Breast epithelium (tissue), 4 donors: ENCODE measurements at places on chromosomes 4 and X. TPM values are rescaled to one million over a fixed set of nuclear protein-coding genes. Genes with fewer than 3 reads are reported as not detected.
A peak's percentile ranks its signal among the peaks of the same experiment; 100 is the strongest.

DNA sequence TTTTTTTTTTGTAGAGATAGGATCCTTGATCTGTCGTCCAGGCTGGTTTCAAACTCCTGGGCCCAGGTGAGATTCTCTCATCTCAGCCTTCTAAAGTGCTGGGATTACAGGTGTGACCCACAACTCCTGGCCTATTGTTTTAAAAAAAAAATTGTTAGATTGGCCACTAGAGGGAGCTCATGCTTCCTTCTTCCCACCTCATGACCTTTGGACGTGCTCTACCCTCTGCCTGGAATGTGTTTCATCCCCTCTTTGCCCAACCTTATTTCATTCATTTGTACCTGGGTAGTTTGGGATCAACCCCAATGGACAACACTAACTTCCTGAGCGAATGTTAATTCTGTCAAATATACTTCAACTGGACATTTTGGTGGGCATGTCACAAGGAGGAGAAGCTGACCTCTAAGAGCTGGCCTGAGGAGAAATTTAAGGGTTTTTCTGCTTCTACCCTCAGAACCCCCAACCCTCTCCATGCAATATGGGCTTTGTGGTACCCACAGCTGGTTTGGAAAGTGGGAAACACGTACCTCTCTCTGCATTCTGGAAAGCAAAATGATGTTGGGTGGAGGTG lies 6.4 kb downstream of the PPEF2 start:
- no peaks in the 10 kb centered on the region for H3K4me1 ChIP-seq
- H3K27me3 ChIP-seq: no peaks in the 10 kb centered on the region
- no peak overlapping the region for H3K4me3 ChIP-seq
- DNase-seq: no peak
- H3K36me3 ChIP-seq: no peaks in the 10 kb centered on the region

GRCh38 chr4:148951346-148951745 lies 509.1 kb upstream of the NR3C2 start:
- DNase-seq: no peak
- H3K36me3 ChIP-seq: no peaks in the 10 kb centered on the region
- H3K4me1 ChIP-seq: no peaks in the 10 kb centered on the region
- H3K4me3 ChIP-seq: no peak overlapping the region
- H3K27ac ChIP-seq: no peak overlapping the region

TCEAL3 gene
- total RNA-seq: 41.6 TPM

DNA sequence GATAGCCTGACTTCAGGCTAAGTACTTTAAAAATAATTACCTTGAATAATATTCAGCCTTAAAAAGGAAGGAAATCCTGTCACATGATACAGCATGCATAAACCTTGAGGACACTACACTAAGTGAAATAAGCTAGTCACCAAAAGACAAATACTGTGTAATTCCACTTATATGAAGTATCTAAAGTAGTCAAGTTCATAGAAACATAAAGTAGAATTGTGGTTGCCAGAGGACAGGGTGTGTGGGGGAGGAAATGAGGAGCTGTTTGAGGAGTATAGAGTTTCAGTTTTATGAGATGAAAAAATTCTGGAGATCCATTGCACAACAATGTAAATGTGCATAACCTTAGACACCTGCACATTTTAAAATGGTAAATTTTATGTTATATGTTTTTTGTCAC lies 5.6 kb upstream of the STPG2 start:
- H3K4me1 ChIP-seq: no peaks in the 10 kb centered on the region
- H3K4me3 ChIP-seq: no peak overlapping the region
- H3K36me3 ChIP-seq: no peaks in the 10 kb centered on the region

ARMCX1 gene
- 36.9 TPM for total RNA-seq

- DNase-seq: no peak
- peak overlapping the region; percentile 53 for H3K4me3 ChIP-seq
- H3K27me3 ChIP-seq: peaks cover 40% of the 10 kb centered on the region
- H3K36me3 ChIP-seq: no peaks in the 10 kb centered on the region
Measured at GRCh38 chrX:132488180-132488705, 595 bp downstream of the MBNL3 start.

GRCh38 chr4:176927664-176928063 lies 134.9 kb upstream of the VEGFC start:
- no peaks in the 10 kb centered on the region for H3K36me3 ChIP-seq
- H3K27ac ChIP-seq: no peak overlapping the region
- no peak for DNase-seq
- no peaks in the 10 kb centered on the region for H3K4me1 ChIP-seq
- no peak overlapping the region for H3K4me3 ChIP-seq

DNA sequence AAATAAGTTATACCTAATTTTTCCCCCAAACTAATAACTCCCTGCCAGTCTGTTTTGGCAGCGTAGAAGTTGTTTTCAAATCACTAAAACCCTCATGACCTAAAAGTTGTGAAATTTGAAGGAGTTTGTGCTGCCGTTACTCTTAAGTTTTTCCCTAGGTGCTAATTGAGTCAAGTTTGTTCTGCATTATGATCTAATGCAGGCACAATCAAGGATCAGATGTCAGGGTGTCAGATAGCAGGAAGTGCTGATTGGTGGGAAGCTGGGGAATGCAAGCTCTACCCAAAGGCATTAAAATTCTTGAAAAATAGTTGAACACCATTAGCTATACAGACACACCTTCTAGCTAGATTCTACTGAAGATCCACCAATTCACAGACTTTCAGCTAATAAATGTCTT lies 51.9 kb downstream of the ARX start:
- DNase-seq: no peak
- no peak overlapping the region for H3K27ac ChIP-seq
- H3K4me3 ChIP-seq: no peak overlapping the region
- H3K27me3 ChIP-seq: no peaks in the 10 kb centered on the region

GRCh38 chr4:25103418-25103817 lies 56.8 kb downstream of the SEPSECS start:
- H3K27ac ChIP-seq: no peak overlapping the region

DNA sequence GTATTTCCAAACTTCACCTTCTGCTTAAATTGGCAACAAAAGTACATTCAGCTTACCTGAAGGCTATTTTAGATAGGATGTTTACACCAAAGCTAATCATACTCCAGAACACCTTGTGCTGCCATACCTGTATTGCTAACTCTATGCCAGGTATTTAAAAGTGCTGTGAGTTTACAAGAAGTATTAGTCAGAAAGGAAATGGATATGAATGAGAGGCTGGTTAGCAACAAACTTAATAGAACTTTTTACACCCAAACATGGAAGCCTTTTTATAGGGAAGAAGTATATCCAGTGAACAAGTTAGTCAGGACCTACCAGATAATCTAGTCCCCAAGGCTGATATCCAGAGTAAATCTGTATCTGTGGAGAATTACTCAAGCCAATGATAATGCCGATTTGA lies 131.2 kb upstream of the SPRY1 start:
- no peaks in the 10 kb centered on the region for H3K4me1 ChIP-seq
- H3K4me3 ChIP-seq: no peak overlapping the region
- H3K27me3 ChIP-seq: no peaks in the 10 kb centered on the region
- no peaks in the 10 kb centered on the region for H3K36me3 ChIP-seq
- DNase-seq: no peak

DNA sequence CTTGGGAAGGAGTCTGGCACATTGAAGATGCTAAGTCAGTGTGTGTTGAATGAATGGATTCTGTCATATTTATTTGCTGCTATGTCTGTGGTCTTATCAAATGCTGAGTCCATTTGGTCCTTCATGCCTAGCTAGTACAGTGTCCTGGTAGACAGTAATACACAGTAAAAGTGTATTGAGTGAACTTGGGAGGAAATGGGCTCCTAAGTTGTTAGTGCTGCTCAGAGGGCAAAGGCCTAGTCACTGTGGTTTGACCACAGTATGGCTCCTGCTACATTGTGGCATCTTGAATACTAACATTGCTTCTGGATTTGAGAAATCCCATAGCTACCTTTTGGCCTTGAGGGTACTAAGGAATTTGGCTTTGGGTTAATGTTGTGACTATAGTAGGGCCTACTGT lies 33.9 kb downstream of the MTM1 start:
- no peaks in the 10 kb centered on the region for H3K4me1 ChIP-seq
- DNase-seq: no peak
- H3K27me3 ChIP-seq: no peaks in the 10 kb centered on the region
- no peak overlapping the region for H3K4me3 ChIP-seq
- H3K27ac ChIP-seq: no peak overlapping the region

- H3K4me3 ChIP-seq: no peak overlapping the region
- H3K4me1 ChIP-seq: no peaks in the 10 kb centered on the region
- DNase-seq: no peak
- H3K36me3 ChIP-seq: no peaks in the 10 kb centered on the region
- peaks cover 12% of the 10 kb centered on the region for H3K27me3 ChIP-seq
Measured at GRCh38 chrX:150268839-150269355, 94.2 kb upstream of the MAMLD1 start.

ARR3 gene
- total RNA-seq: not detected

SCOC gene
- total RNA-seq: 47.5 TPM

ATP2B3 gene
- not detected for total RNA-seq

MSMO1 gene
- 24.6 TPM for total RNA-seq

GRCh38 chr4:62814510-62815047 lies 1594.7 kb downstream of the TECRL start:
- no peaks in the 10 kb centered on the region for H3K27me3 ChIP-seq
- no peaks in the 10 kb centered on the region for H3K4me1 ChIP-seq
- no peak overlapping the region for H3K27ac ChIP-seq
- no peaks in the 10 kb centered on the region for H3K36me3 ChIP-seq
- no peak for DNase-seq

SOD3 gene
- 22.0 TPM for total RNA-seq
